Cortex of kidney (tissue), 1 donor: ENCODE measurements at places on chromosomes 13 and 19.

- no peak for DNase-seq
These were observed 72.1 kb downstream of the LHFPL6 start for GRCh38 chr13:39530916-39531315.

GRCh38 chr13:114058051-114058867 lies 74.2 kb downstream of the RASA3 start:
- DNase-seq: no peak

DNA sequence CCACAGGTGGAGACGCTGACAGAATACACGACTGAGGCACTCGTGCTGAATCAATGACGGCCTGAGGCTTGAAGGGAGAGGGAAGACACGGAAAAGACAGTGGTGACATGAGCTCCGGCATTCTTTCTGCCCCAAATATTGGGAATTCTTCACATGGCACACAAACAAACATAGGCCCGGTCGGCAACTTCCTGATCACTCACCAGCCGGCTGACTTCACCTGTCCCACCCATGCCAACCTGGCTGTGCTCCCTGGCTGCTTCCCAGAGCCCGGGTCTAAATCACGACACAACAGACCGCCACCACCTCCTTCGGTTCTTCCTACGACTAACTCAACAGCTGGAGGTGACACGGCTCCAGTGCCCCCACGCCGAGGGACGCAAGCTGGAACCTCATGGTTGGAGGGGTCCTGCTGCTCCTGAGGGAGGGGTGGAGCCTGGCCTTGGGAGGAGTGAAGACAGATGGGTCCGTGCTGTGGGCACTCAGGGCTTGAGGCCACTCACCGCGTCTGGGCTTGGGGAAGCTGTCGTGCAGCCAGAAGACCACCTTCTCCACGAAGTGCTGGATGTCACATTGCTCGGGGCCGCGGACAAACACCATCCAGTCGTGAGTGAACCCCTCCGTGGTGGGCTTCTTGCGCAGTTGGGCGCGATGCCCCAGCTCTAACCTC lies 9.6 kb downstream of the MLLT1 start:
- DNase-seq: no peak

DNA sequence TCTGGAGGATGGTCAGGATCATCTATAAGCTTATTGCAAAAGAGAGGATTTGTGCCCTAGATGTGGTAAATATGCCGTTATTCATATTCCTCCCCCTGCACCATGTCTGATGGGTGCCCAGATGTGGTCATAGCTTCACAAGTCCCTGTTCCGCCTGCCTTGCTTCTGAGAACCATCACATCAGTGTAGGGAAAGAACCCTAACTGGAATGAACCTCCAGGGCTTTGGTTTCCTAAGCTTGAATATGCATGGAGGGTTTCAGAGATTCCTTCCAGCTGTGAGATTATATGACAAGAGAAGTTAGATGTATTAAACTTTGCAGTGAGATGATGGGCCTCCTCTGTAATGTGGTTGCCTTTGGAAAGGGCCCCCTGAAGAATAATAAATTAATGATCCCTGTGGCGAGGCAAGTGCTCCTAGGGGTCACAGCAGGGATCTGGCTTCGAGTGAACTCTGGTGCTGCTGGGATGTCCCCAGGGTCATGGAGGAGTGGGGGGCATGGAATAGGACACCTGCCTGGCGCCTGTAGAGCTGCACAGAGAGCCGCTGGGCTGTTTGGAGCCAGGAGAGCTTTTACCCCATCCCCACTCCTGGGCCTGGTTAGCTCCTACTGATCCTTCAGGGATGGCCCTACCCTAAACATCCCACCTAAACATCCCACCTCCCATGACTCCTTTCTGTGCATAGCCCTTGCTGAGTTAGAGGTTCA lies 56.0 kb upstream of the IRS2 start:
- DNase-seq: no peak

DNA sequence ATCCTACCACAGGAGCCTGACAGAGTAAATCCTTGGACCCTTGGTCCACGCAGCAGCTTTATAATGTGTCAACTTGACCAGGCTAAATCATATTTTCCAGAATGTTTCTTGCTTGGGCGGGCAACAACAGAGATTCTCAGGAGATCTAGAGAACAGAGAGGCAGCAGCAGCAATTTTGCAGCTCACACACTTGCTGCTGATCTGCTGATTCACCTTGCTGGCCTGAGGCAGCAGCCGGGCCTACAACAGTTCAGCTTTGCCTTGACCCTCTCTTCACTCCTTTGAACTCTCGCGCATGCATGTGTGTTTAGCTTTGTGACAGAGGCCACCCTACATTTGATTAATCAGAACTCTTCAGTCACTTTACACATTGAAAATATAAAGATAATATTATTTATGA lies 159.3 kb downstream of the UGGT2 start:
- DNase-seq: no peak

- DNase-seq: no peak
These were observed 31.5 kb upstream of the ZNF766 start for GRCh38 chr19:52237771-52238400.

- no peak for DNase-seq
These were observed 35.6 kb upstream of the PEPD start for GRCh38 chr19:33557196-33557595.

- no peak for DNase-seq
These were observed 1.4 kb upstream of the SBSN start for GRCh38 chr19:35529241-35530218.

- DNase-seq: no peak
These were observed 1.7 kb downstream of the PROSER3 start for GRCh38 chr19:35759697-35760096.

GRCh38 chr13:48411841-48412531 lies 927 bp downstream of the LPAR6 start:
- DNase-seq: no peak

- no peak for DNase-seq
These were observed 801 bp downstream of the QTRT1 start for GRCh38 chr19:10701955-10702525.
